ENCODE measurements at places on chromosomes 4 and X.

DNA sequence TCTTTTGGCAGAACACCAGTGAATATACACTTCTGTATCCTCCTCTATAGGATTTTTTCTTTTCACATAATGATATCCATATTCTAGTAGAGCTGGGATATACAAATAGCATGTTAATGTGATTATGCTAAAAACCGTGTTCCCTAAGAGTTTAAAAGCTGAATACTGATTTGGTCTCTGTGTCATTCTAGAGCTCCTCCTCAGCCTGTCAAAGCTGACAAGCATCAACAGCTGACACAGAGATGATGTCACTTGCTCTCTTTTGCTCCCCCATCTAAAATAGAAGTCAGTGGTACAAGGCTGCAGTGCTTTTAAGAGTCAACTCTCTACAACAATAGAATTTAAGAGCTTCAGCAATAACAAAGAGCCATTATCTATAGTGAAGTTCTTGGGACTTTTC is 17.1 kb upstream of the HERC3 start:
- DNase-seq, result no peak
- H3K4me1 ChIP-seq, result no peaks in the 10 kb centered on the region
- no peak overlapping the region for H3K27ac ChIP-seq

DNA sequence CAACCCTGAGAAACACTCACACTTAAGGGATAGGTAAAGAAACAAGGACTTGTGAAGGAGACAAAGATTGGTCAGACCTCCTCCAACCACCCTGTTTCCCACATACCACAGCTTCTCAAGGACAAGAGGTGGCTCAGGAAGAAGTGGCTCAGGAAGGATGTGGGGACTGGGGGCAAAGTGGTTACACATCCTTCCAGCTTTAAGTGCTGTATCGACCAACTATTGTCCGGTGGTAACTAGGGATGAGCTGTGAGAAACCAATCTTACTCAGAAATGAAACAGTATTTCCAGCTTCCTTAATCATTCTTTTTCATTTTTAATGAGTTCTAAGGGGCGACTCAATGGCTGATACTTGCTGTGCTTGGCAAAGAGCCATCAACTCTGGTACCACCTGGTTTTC is 8.5 kb upstream of the LHFPL1 start:
- no peaks in the 10 kb centered on the region for H3K4me1 ChIP-seq
- H3K27ac ChIP-seq, result no peak overlapping the region
- no peak overlapping the region for H3K4me3 ChIP-seq
- no peaks in the 10 kb centered on the region for H3K36me3 ChIP-seq
- no peaks in the 10 kb centered on the region for H3K27me3 ChIP-seq
- no peak for DNase-seq

DNA sequence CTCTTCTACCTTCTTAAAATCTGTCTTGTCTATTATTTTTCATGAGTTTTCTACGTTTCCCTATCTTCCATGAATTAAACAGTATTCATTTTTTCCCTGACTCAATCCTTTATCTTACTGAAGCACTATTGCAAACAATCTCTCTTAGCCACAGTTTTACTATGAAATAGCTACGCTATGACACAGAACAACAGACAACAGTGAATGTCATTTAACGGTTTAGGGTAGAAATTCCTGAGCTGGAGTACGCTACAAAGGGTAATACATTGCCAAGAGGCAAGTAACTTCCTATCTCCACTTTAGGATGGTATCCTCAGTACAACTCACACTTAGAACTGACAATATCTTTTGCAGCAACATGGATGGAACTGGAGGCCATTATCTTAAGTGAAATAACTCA is 552.6 kb downstream of the INPP4B start:
- H3K4me3 ChIP-seq, result no peak overlapping the region
- no peaks in the 10 kb centered on the region for H3K4me1 ChIP-seq
- no peak overlapping the region for H3K27ac ChIP-seq
- DNase-seq, result no peak
- no peaks in the 10 kb centered on the region for H3K27me3 ChIP-seq
- no peaks in the 10 kb centered on the region for H3K36me3 ChIP-seq

- no peak overlapping the region for H3K4me3 ChIP-seq
- H3K27ac ChIP-seq, result no peak overlapping the region
- H3K36me3 ChIP-seq, result no peaks in the 10 kb centered on the region
These were observed 103.7 kb downstream of the CRLF2 start for GRCh38 chrX:1108501-1109445.

GRCh38 chrX:23637187-23637586 is 30.1 kb upstream of the PRDX4 start:
- H3K27me3 ChIP-seq, result no peaks in the 10 kb centered on the region
- DNase-seq, result no peak
- H3K4me1 ChIP-seq, result no peaks in the 10 kb centered on the region

- H3K36me3 ChIP-seq, result no peaks in the 10 kb centered on the region
- H3K27ac ChIP-seq, result no peak overlapping the region
- H3K4me1 ChIP-seq, result peaks cover 8% of the 10 kb centered on the region
- no peaks in the 10 kb centered on the region for H3K27me3 ChIP-seq
- peak overlapping the region; percentile 52 for H3K4me3 ChIP-seq
These were observed 578 bp upstream of the SEL1L3 start for GRCh38 chr4:25863347-25863784.

DNA sequence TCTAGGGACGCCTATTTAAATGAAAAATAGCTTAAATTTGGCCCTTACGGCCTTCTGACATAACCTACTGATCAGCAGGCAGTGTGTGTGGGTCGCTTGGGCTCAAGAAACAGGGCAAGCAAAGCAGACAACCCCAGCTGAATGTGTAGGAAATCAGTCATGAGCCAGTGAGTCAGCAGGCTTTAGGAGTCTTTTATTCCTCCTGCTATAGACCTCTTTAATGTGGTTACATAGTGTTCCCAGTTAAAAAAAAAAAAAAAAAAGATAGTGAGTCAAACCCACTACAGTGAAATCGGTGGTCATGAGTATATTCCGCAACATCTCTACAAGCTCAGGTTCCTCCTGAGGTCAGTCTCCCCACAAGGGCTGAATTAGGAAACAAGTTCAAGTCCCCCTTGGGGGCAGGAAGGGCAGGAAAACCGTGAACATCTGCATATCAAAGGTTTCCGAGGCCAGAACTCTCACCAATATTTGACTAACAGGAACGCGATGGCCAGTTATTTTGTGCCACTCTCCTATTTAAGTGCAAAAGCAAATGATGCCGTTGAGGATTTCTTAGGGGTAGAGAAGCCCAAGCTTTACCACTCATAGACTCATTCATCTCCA is 32.7 kb downstream of the ACSL1 start:
- no peak for DNase-seq
- no peaks in the 10 kb centered on the region for H3K27me3 ChIP-seq
- H3K36me3 ChIP-seq, result peaks cover 13% of the 10 kb centered on the region
- peak overlapping the region; percentile 43 for H3K27ac ChIP-seq
- no peak overlapping the region for H3K4me3 ChIP-seq
- peaks cover 52% of the 10 kb centered on the region for H3K4me1 ChIP-seq

DNA sequence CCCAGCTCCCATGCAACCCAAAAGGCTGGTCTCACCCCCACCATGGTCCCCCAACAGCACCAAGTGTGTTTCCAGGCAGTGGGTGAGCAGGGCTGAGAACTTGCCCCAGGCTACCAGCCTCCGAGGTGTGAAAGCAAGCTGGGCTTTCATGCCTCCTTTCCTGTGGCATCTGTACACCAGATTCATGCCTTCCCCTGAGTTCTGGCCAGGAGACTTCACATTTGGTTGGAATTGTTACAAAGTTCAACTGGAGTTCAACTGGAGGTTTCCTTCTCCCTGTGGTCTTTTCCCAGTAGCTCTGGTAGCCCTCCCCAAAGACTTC is 77.6 kb upstream of the RAB40AL start:
- no peak overlapping the region for H3K4me3 ChIP-seq
- no peak overlapping the region for H3K27ac ChIP-seq
- DNase-seq, result no peak
- no peaks in the 10 kb centered on the region for H3K4me1 ChIP-seq

All from liver (tissue), 10 donors.